Mammary epithelial cell (primary cell): ENCODE measurements at places on chromosomes 6 and 20.

GRCh38 chr6:13526357-13526726, 38.9 kb upstream of the GFOD1 start:
- no peak for DNase-seq

DNA sequence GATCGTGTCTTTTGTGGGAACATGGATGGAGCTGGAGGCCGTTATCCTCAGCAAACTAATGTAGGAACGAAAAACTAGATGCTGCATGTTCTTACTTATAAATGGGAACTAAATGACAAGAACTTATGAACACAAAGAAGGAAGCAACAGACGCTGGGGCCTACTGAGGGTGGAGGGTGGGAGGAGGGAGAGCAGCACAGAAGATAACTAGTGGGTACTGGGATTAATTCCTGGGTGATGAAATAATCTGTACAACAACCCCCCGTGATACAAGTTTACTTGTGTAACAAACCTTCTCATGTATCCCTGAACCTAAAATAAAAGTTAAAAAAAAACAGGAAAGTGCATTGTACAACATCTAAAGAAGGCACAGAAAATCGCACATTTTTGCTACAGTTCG, 59.0 kb upstream of the TMEM170B start:
- DNase-seq: no peak

DNA sequence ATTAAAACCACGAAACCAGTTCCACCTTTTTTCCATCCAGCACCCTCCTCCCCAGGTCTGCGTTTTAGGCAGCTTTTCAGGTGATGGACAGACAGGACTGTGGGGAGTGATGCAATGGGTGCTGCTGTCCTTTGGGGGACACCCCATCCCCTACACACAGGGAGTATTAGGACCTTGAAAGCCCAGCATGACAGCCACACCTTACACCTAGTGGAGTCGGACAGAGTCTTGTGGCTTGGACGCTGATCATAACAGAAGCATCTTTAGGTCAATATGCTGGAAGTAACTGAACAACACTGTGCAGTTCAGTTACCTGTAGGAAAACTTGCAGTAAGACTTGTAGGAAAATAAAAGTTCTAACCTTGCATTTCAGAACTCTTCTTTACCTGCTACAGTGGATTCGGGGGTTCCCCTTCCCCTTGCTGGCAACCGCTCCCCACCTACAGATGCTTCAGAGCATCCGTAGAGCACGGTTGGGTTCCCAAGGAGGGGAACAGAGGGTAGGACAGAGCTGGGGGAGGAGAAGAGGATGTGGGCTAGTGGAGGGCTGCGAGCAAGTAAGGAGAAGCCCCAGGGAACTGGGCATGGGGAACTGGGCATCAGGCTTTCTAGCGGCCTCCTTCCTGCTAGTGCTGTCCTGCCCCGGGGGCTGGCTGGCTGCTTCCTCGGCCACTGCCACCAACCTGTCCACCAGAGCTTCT, 31.7 kb downstream of the PLEKHG1 start:
- no peak for DNase-seq

DNA sequence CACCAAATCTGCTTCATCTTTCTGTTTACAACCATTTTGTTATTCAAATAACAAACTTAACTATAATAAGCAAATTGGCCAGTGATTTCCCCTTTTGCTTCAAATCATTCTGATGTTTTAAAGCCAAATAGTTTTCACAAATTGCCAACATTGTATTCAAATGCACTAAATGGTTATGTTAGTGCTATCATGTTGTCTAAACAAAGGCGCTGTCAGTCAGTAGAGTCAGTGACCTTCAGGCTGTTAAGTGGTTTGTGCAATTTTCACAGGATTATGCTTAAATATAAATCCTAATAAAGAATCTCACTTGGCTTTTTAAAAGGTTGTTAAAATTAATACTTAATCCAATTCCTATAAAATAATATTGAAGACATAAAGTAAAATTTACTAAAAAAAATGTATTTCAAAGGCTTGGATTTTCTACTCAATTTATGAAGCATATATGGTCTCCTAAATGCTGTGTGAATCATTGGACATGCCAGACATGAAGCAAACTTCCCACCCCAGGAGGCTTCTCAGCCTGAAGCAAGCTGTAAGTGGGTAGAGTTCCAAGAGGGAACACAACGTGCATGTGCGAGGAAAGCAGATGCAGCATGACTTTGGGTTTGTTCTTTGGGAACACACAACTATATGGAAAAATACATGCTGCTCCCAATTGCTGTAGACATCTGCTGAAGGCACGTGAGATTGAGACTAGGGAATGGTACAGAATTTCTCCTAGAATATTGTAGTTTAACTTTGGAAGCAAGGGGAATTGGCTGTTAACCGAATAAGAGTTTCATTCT, 54.9 kb downstream of the RSPO3 start:
- no peak for DNase-seq

GRCh38 chr20:1895674-1896483, 672 bp downstream of the SIRPA start:
- DNase-seq: peak; percentile 44

- peak; percentile 4 for DNase-seq
These were observed 303.3 kb upstream of the MMS22L start for GRCh38 chr6:97586344-97586743.

- DNase-seq: no peak
These were observed 43.8 kb downstream of the ERMARD start for GRCh38 chr6:169795196-169795595.

DNA sequence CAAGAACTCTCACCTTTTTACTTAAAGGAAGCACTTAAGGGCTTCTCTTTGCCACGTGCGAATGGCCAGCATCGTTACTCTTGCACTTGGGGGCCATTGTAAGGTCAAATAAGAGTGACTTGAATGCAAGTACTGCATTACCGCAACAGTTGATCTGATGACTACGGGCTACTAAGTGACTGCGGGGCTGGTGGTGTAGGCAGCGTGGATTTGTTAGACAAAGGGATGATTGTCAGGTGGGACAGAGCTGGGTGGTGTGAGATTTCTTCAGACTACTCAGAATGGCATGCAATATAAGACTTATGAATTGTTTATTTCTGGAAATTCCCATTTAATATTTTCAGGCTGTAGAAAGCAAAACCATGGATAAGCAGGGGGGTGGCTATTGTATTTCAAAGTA, 199.7 kb upstream of the UST start:
- no peak for DNase-seq

- no peak for DNase-seq
These were observed 6.4 kb downstream of the ZNF512B start for GRCh38 chr20:63963348-63963741.
